ENCODE measurements at places on chromosomes 2 and 18.

GRCh38 chr18:45628979-45629958, 14.0 kb downstream of the SLC14A2 start:
- DNase-seq, result no peak

DNA sequence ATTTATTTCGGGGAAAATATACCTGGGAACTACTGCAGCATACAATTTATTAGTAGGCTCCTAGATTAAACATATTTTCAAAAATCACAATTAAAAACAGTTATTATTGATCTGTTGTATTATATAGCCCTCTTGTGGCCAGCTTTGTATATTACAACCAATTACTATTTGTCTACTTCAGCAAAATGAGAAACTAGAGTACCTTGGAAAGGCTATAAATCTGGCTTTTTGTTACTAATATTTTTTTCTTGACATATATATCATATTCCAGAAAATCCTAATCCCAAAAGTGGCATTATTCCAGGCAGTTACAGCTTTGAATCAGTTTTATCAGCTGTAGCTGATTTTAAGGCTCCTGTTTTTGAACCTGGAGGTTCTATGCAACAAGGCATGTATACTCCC, 101.2 kb downstream of the UBR3 start:
- no peak for DNase-seq

GRCh38 chr2:54962935-54963440, 87.3 kb downstream of the RTN4 start:
- no peak for DNase-seq

GRCh38 chr2:223731503-223731902, 105.9 kb downstream of the AP1S3 start:
- DNase-seq, result no peak

GRCh38 chr2:210833403-210833802, 277.0 kb downstream of the CPS1 start:
- no peak for DNase-seq

DNA sequence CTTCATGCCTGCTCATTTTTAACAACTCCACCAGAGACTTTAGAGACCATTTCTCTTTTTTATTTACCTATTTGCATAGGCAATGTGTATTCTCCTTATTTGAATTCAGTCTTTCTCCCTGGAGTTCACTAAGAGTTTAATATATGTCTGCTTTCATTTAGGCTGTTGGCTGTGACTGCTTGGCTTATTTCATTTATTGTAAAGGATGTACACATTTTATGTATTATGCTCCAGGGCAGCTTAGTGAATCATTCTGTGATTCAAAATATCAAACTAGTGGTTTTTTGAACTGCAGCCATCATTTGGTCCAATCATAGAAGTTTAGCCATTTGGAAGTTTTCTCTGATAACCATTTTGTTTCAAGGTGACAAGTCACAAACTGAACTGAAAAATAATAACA, 229.6 kb downstream of the LPIN1 start:
- DNase-seq, result no peak

- peak; percentile 75 for DNase-seq
Measured at GRCh38 chr2:156341452-156342253, 9.1 kb upstream of the NR4A2 start.

DNA sequence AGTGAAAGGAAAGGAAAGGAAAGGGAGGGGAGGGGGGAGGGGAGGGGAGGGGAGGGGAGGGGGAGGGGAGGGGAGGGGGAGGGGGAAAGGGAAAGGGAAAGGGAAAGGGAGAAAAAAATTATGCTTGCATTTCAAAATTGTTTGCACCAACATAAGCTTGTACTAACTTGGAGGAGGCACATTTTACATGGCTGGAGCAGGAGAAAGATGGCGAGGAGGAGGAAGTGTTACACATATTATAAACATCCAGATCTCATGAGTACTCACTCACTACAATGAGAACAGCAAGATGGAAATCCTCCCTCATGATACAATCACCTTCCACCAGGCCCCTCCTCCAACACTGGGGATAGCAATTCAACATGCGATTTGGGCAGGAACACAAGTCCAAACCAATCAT, 660.2 kb upstream of the CDH2 start:
- DNase-seq, result no peak

DNA sequence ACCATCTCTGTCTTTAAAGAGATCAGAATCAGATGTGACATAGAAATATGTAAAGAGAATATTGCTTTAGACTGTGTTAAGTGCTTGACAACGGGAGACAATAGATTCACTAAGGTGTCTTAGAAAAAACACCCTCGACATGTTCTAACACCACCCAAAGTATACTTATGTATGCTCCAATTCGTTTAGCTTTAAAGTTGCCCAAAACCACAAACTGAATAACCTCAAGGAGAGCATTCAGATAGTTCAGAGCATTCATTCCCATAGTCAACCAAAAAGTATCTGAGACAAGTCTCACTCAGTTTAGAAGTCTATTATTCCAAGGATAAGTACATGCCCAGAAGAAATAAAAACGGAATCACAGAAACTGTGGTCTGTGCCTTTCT, 96.4 kb downstream of the KYNU start:
- DNase-seq, result no peak

GRCh38 chr2:4175343-4175742, 472.0 kb downstream of the DCDC2C start:
- DNase-seq, result no peak

DNA sequence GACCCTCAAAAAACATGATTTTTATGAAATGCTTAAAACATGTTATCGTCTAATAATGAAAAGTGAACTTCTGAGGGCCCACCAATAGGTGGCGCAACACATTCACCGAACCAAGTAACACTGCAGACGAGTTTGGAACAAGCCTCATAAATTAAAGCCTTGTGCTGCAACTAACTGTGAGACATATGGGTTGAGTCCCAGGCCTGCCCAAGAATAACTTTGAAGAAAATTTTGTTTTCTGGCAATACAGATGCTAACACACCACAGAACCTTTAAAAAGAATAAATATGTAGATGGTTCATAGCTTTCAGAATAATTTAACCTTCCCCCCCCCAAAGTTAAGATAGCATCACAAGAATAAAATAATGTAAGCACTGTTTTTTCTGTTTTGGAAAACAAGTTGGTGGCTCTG, 285.9 kb downstream of the RNF144A start:
- DNase-seq, result peak; percentile 16

- DNase-seq, result no peak
Measured at GRCh38 chr2:220276741-220277444, 649.5 kb downstream of the SLC4A3 start.

DNA sequence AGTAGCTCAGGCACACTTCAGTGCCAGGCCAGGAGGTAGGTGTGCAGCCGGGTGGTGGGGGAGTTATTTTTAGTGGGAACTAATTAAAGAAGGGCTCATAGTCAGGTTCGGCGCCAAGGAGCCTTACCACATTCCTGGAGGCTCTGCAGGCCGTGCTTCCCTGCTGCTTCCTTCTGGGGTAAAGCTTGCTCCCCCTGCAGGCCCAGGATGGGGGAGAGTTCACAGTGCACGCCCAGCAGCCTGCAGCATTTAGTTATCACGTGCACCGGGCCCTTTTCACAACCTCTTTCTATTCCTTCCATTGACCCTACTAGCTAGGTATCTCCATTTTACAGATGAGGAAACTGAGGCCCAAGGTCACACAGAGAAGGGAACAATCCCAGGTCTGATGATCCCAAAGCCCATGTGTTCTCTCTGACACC, 2.5 kb downstream of the KCNF1 start:
- DNase-seq, result no peak

- DNase-seq, result peak; percentile 13
Measured at GRCh38 chr2:129936334-129936934, 43.0 kb upstream of the RAB6C start.

GRCh38 chr2:190190507-190191162, 128.1 kb upstream of the MSTN start:
- DNase-seq, result no peak

- no peak for DNase-seq
Measured at GRCh38 chr18:41390309-41390708, 564.7 kb upstream of the PIK3C3 start.

- no peak for DNase-seq
Measured at GRCh38 chr2:173747035-173747434, 218.1 kb downstream of the SP3 start.

- no peak for DNase-seq
Measured at GRCh38 chr2:190999058-190999457, 14.9 kb downstream of the STAT1 start.

DNA sequence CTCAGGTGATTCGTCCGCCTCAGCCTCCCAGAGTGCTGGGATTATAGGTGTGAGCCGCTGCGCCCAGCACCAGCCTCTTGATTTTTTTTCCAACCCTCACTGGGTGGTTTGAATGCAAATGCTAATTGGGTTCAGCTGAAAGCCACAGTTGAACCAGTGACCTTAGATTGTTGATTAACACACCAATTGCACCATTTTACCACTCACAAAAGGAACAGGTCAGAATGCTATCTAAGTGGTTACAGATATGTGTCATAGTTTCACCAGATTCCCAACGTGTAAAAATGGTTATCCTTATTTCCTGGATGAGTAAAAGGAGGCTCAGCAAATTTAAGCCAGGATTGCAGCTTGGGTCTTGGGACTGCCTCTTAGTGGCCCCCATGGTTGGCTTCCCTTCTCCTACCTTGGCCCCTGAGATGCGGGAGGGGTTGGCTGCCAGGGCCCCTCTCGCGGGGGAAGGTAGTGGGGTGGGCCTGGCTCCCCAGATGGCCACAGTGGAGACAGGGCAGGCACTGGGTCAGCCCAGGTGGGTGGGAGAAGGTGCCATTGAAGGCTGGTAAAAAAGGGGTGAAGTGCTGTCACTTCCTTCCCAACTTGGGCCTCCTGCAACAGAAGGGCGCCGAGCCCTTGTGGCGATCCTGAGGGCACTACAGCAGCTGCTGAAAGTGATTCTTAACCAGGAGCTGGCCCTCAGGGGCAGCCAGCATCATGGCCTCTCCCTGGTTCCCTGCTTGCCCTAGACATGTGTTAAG, 164.9 kb upstream of the HAAO start:
- DNase-seq, result no peak

All from activated effector memory CD4-positive, alpha-beta T cell treated with Interleukin-2 at 50 U/mL for 16 hours (primary cell).